Natural killer cell treated with Interleukin-12 subunit alpha and Interleukin-12 subunit beta and Interleukin-15 and Interleukin-18, amount 100 ng/mL, for 72 hours (primary cell): ENCODE measurements at places on chromosomes 7 and 10. TPM values are rescaled to one million over a fixed set of nuclear protein-coding genes. Genes with fewer than 3 reads are reported as not detected.

ABCB1 gene
- 15.1 TPM for total RNA-seq

DNA sequence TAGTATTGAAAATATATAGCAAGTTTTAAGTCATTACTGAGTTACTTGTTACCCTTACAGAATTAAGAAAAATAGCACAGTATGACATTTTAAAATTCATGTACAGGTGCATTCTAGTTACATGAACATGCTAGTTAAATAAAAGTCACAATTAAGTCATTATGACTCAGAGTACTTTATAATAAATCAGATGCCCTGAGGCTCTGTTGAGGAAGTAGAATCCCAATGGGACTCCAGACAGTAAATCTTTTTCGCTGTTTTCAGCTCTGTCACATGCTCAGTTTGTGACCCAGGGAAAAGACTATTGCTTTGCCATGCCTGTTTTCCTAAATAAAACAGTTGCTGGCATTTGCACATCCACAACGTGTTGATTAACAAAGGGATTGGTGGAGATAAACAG lies 21.0 kb downstream of the NUDT13 start:
- no peak for DNase-seq

GRCh38 chr10:125502276-125502675 lies 180.7 kb downstream of the TEX36 start:
- DNase-seq = no peak

GRCh38 chr7:92782855-92783254 lies 53.5 kb downstream of the CDK6 start:
- DNase-seq = no peak

TBATA gene
- total RNA-seq = not detected

- DNase-seq = peak; percentile 81
Measured at GRCh38 chr10:91901784-91902677, 7.3 kb downstream of the FGFBP3 start.

GRCh38 chr7:149690688-149691446 lies 82.5 kb downstream of the ZNF467 start:
- DNase-seq = no peak

- DNase-seq = no peak
Measured at GRCh38 chr7:135160098-135160857, 10.2 kb downstream of the CYREN start.
